Neural progenitor cell (in vitro differentiated cells): ENCODE measurements at places on chromosomes 4 and X.

DNA sequence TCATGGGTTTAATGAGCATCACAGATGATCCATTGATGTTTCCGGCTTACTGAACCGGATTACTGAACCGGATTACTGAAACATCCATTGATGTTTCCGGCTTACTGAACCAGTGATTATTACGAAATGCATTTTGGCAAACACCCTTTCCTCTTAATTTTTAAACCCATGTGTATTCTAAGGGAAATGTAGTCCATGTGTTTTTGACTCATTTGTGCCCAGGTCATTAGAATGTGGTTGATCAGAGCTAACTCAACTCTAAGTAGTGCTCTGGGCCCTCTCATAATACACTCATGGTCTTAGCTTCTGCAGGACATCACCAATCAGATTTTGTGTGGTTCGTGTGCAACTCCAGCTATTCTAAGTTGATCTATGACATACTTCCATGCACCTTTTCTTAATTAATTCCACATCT lies 141.6 kb downstream of the SPATA18 start:
- no peaks in the 10 kb centered on the region for H3K4me1 ChIP-seq
- no peaks in the 10 kb centered on the region for H3K27me3 ChIP-seq
- DNase-seq, result peak; percentile 7
- H3K36me3 ChIP-seq, result no peaks in the 10 kb centered on the region
- no peak overlapping the region for H3K27ac ChIP-seq

- H3K36me3 ChIP-seq, result no peaks in the 10 kb centered on the region
- H3K4me3 ChIP-seq, result no peak overlapping the region
- H3K27ac ChIP-seq, result no peak overlapping the region
- no peaks in the 10 kb centered on the region for H3K4me1 ChIP-seq
- DNase-seq, result no peak
Observed at GRCh38 chr4:65696436-65696835, 26.1 kb upstream of the EPHA5 start.

- H3K27ac ChIP-seq, result no peak overlapping the region
- H3K36me3 ChIP-seq, result no peaks in the 10 kb centered on the region
- no peak for DNase-seq
- H3K4me3 ChIP-seq, result no peak overlapping the region
Observed at GRCh38 chr4:151745481-151746231, 15.2 kb downstream of the GATB start.

- no peaks in the 10 kb centered on the region for H3K4me1 ChIP-seq
- no peak for DNase-seq
- H3K4me3 ChIP-seq, result no peak overlapping the region
- H3K36me3 ChIP-seq, result no peaks in the 10 kb centered on the region
- H3K27me3 ChIP-seq, result no peaks in the 10 kb centered on the region
Observed at GRCh38 chrX:125681058-125681457, 361.4 kb downstream of the TEX13C start.

DNA sequence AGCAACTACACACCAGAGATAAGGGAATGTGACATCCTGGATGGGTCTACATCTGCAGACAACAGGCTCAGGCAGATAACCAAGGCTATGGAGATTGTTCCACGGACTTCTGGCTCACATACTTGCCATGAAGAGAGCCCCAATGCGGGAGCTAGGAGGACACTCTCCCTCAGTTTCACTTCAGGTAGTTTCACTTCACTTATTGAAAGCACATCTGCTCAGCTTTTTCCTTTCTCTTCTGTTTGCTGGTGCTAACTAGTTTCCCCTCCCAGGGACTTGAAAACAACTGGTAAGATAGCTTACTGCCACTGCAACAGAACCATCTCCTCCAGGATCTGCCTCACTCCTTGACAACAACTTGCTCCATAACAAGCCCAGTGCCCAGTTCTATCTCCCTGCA lies 1.4 kb upstream of the CT47C1 start:
- no peaks in the 10 kb centered on the region for H3K36me3 ChIP-seq
- H3K4me1 ChIP-seq, result no peaks in the 10 kb centered on the region
- DNase-seq, result no peak
- H3K27ac ChIP-seq, result no peak overlapping the region
- H3K27me3 ChIP-seq, result no peaks in the 10 kb centered on the region
- H3K4me3 ChIP-seq, result no peak overlapping the region

- no peaks in the 10 kb centered on the region for H3K36me3 ChIP-seq
- no peak overlapping the region for H3K27ac ChIP-seq
- no peaks in the 10 kb centered on the region for H3K27me3 ChIP-seq
- no peak for DNase-seq
Observed at GRCh38 chr4:10011885-10012284, 9.4 kb downstream of the SLC2A9 start.

DNA sequence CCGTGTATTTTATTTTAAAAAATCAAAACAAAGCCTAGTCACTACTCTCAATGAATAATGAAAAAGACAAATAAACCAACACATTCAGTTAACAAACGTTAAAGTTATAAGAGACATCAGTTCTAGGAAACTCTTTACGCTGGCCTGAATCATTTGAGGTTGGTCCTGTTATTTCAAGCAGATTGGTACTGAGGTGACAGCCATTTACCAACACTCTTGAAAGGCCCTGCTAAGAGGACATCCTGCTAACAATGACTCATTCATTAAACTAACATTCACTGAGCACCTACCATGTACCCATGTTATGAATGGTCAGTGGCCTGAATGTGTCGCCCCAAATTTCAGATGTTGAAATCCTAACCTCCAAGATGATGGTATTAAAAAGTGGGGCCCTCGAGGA lies 57.1 kb upstream of the ADGRG2 start:
- no peaks in the 10 kb centered on the region for H3K4me1 ChIP-seq
- no peaks in the 10 kb centered on the region for H3K27me3 ChIP-seq
- H3K4me3 ChIP-seq, result no peak overlapping the region
- H3K27ac ChIP-seq, result no peak overlapping the region
- no peaks in the 10 kb centered on the region for H3K36me3 ChIP-seq
- no peak for DNase-seq

DNA sequence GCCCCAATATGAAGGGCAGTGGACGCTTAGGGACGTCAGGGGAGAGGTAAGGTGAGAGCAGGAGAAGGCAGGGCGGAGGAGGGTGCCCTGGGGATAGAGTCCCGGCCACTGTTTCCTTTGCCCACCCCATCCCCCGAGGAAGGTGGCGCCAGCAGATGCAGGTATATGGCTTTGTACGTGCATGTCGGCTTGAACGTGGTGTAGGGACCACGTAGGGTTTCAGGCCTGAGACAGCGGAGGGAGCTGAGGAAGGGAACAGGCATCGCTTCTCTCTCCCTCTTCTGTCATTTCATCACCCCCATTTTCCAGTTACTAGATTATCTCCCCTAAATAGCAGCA lies 97.9 kb downstream of the PHKA2 start:
- DNase-seq, result no peak
- no peak overlapping the region for H3K27ac ChIP-seq
- peak overlapping the region; percentile 29 for H3K4me3 ChIP-seq
- no peaks in the 10 kb centered on the region for H3K36me3 ChIP-seq

DNA sequence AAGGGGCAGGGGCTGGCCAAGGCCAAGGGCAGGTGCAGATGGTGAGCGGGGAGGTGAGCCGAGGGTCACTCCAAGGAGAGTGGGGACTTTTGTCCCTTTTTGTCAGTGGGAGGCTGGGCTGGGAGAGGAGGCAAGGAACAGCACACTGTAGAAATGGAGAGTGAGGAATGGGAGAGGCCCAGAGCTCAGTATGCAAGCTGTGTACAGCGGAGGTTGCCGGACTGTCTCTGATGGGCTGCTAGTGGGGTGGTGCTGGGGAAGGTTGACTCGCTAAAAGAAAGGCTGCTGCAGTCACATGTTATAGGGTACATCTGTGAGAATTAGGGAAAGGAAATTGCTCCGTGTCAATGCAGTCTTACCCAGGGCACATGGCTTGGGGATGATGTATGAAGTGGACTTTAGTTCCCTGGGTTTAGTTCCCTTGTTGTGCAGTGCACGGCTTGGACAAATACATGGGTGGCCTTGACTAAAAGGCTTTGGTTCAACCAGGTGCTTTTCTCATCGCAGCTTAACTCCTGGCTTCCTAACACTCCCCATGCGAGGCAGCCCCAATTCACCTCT lies 57.1 kb upstream of the STX18 start:
- H3K4me1 ChIP-seq, result no peaks in the 10 kb centered on the region
- H3K4me3 ChIP-seq, result no peak overlapping the region
- DNase-seq, result no peak
- no peak overlapping the region for H3K27ac ChIP-seq
- no peaks in the 10 kb centered on the region for H3K27me3 ChIP-seq

GRCh38 chrX:135910251-135910650 lies 16.7 kb downstream of the SAGE1 start:
- H3K27ac ChIP-seq, result no peak overlapping the region
- no peaks in the 10 kb centered on the region for H3K27me3 ChIP-seq
- no peak for DNase-seq
- no peak overlapping the region for H3K4me3 ChIP-seq
- no peaks in the 10 kb centered on the region for H3K4me1 ChIP-seq

- H3K27ac ChIP-seq, result no peak overlapping the region
- H3K27me3 ChIP-seq, result no peaks in the 10 kb centered on the region
- no peaks in the 10 kb centered on the region for H3K4me1 ChIP-seq
- DNase-seq, result peak; percentile 57
- H3K36me3 ChIP-seq, result peaks cover 14% of the 10 kb centered on the region
- no peak overlapping the region for H3K4me3 ChIP-seq
Observed at GRCh38 chrX:16671005-16671404, 21.0 kb downstream of the S100G start.

GRCh38 chr4:40719008-40719623 lies 30.6 kb upstream of the NSUN7 start:
- peaks cover 34% of the 10 kb centered on the region for H3K4me1 ChIP-seq
- no peaks in the 10 kb centered on the region for H3K36me3 ChIP-seq
- peak overlapping the region; percentile 30 for H3K4me3 ChIP-seq
- DNase-seq, result peak; percentile 69
- no peaks in the 10 kb centered on the region for H3K27me3 ChIP-seq

- DNase-seq, result no peak
- H3K36me3 ChIP-seq, result no peaks in the 10 kb centered on the region
- no peak overlapping the region for H3K4me3 ChIP-seq
- H3K27me3 ChIP-seq, result no peaks in the 10 kb centered on the region
- peaks cover 4% of the 10 kb centered on the region for H3K4me1 ChIP-seq
Observed at GRCh38 chr4:99536271-99536670, 25.4 kb downstream of the C4orf17 start.

DNA sequence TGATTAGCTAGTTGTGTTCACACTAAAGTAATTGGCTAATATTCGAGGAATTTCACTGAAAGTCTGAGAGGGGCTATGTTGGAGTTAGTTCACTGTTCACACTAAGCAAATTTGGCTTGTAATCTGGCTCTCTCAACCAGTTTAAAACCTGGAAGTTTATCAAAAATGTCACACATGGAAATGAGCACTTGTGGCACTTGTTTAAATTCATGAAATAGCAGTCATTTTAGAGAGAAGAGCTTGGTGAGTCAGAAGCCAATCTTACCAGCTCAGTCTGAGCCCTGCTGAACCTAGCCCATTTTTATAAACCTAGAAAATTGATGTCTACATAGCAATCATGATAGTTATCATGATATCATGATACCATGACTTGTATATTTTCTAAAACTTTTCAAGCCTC lies 90.7 kb upstream of the JADE1 start:
- no peaks in the 10 kb centered on the region for H3K27me3 ChIP-seq
- no peak for DNase-seq
- peaks cover 13% of the 10 kb centered on the region for H3K4me1 ChIP-seq
- no peak overlapping the region for H3K4me3 ChIP-seq
- H3K36me3 ChIP-seq, result no peaks in the 10 kb centered on the region
- H3K27ac ChIP-seq, result no peak overlapping the region

DNA sequence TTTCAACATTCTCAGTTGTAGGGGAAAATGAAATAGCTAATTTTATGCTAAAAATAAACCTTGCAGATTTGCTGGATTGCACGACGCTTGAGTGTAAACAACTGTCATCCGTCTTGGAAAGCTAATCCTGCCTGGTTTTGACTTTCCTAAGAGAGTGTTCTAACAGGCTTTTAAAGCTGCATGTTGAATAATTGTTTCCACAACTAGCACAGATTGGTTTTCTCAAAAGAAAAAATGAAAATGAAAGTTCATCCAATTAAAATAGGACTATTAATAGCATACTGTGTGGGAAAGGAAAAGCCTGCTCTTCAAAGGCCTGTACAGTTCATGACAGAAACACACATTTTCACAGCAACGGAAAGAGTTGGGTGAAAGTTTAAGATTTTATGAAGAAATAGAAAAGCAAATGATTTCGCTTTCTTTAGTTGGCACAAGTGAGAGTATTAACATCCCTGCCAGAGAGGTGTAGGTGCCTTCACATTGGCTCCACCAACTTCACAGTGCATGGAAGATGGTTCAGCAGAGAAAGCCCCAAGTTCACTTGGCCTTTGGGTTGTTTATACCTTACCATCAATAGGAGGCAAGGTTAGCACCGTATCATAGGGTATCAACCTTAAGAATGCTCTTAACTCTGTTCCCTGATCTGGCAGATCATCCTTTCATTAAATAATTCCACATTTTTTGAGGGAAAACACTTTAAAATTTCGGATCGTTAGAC lies 140.0 kb upstream of the GUCY1A1 start:
- H3K36me3 ChIP-seq, result no peaks in the 10 kb centered on the region
- no peaks in the 10 kb centered on the region for H3K27me3 ChIP-seq
- H3K27ac ChIP-seq, result no peak overlapping the region

GRCh38 chr4:7328913-7329638 lies 105.7 kb downstream of the PSAPL1 start:
- H3K4me3 ChIP-seq, result no peak overlapping the region
- peaks cover 38% of the 10 kb centered on the region for H3K4me1 ChIP-seq
- H3K27me3 ChIP-seq, result no peaks in the 10 kb centered on the region
- H3K36me3 ChIP-seq, result no peaks in the 10 kb centered on the region
- no peak overlapping the region for H3K27ac ChIP-seq
- DNase-seq, result no peak

DNA sequence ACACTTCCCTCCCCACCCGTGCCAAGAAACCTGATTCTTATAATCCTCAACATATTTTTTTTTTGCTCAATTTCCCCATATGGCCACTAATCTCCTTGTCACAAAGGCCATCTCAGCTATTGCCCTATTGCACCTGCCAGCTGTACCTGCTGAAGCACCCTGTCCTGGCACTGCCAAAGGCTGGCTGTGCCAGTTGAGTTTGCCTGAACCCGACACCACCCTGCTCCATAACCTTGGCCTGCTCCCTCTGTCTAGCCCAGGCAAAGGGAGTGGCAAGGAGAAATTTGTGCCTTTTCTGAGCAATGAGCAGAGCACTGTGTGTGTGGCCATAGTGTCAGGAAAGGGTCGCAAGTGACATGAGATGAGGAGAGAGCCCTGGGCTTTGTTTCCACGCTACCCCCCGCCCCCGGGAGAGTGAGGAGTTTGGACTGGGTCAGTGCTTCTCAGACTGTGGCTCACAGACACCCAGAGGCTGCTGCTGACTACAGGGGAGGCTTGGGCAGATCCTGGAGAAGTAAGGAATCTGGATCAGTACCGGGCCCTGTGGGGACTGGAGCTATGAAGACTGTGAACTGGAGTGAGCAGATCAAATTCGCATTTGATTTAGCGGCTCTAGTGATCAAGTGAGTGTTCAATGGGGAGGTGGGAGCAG lies 42.2 kb upstream of the HMGB3 start:
- no peaks in the 10 kb centered on the region for H3K27me3 ChIP-seq
- H3K4me3 ChIP-seq, result no peak overlapping the region
- no peaks in the 10 kb centered on the region for H3K4me1 ChIP-seq
- no peak for DNase-seq
- no peaks in the 10 kb centered on the region for H3K36me3 ChIP-seq

GRCh38 chr4:20520901-20521300 lies 179.4 kb upstream of the PACRGL start:
- no peak overlapping the region for H3K27ac ChIP-seq
- no peaks in the 10 kb centered on the region for H3K36me3 ChIP-seq
- no peaks in the 10 kb centered on the region for H3K4me1 ChIP-seq
- no peaks in the 10 kb centered on the region for H3K27me3 ChIP-seq
- H3K4me3 ChIP-seq, result no peak overlapping the region

- H3K4me1 ChIP-seq, result peaks cover 9% of the 10 kb centered on the region
- DNase-seq, result no peak
- H3K36me3 ChIP-seq, result no peaks in the 10 kb centered on the region
- H3K27me3 ChIP-seq, result no peaks in the 10 kb centered on the region
- H3K27ac ChIP-seq, result no peak overlapping the region
Observed at GRCh38 chr4:109810552-109811387, 4.8 kb upstream of the GAR1 start.
